ENCODE measurements at places on chromosomes 2 and 18.

- no peak for DNase-seq
These were observed 161.5 kb downstream of the NAPG start for GRCh38 chr18:10687161-10687925.

DNA sequence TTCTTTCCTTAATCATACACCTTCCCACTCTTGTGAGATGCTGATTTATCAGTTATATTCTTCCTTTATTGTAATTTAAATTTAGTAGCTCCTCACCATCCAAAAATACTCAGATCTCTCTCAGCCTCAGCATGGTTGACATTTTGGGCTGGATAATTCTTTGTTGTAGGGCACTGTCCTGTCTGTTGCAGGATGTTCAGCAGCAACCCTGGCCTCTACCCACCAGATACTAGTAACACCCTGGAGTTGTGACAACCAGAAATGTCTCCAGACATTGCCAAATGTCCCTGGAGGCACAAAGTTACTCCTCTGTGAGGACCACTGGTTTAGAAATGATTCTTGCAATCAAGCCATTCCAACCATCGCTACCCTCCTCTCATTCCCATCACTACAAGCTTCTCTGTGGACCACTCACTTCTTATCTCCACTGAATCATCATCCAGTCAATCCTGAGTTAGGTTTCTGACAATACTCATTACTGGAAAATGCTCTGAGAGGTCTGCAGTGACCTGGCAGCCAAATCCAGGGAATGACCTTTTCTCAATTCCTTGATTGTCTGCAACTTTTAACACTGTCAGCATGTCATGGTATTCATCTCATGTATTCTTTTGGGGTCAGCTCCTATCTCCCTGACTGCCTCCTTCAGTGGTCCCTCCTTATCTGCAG is 43.3 kb downstream of the OSBPL6 start:
- no peak for DNase-seq

- DNase-seq = peak; percentile 69
These were observed 647 bp downstream of the PSME4 start for GRCh38 chr2:53969968-53970723.

- DNase-seq = peak; percentile 32
These were observed 20.9 kb downstream of the SLC40A1 start for GRCh38 chr2:189559579-189560272.

DNA sequence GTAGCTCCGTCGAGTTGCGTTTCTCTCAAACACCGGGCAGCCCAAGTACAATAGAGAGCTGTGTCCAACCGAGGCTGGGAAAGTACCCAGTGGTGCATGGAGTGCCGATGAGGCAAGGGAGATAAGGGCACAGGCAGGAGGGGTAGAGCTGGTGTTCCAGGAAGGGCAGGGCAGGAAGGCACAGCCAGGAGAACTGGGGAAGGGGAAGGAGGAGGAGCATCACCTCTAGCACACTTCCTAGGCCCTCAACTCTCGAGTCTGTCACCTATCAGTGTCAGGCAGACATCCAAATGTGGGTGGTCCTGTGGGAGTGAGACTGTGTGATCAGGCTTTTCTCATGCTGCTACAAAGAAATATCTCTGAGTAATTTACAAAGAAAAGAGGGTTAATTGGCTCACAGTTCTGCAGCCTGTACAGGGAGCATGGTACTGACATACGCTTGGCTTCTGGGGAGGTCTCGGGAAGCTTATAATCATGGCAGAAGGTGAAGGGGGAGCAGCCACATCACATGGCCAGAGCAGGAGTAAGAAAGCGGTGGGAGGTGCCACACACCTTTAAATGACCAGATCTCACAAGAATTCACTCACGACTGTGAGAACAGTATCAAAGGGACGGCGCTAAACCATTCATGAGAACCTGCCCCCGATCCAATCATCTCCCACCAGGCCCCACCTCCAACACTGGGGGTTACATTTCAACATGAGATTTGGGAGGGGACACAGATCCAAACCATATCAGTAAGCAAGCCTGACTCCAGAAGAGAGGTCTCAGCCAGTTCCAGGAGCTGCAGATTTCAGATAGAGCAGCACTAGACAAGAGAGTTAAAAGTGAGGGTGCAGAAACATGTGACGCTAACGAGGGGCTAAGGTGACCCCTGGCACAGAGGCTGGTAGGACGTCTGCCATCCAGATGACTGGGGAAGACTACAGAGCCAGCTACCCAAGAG is 75.7 kb downstream of the MBOAT2 start:
- no peak for DNase-seq

GRCh38 chr2:199462347-199462955 is 4.7 kb upstream of the SATB2 start:
- no peak for DNase-seq

- DNase-seq = no peak
These were observed 18.8 kb downstream of the SP100 start for GRCh38 chr2:230434677-230435324.

DNA sequence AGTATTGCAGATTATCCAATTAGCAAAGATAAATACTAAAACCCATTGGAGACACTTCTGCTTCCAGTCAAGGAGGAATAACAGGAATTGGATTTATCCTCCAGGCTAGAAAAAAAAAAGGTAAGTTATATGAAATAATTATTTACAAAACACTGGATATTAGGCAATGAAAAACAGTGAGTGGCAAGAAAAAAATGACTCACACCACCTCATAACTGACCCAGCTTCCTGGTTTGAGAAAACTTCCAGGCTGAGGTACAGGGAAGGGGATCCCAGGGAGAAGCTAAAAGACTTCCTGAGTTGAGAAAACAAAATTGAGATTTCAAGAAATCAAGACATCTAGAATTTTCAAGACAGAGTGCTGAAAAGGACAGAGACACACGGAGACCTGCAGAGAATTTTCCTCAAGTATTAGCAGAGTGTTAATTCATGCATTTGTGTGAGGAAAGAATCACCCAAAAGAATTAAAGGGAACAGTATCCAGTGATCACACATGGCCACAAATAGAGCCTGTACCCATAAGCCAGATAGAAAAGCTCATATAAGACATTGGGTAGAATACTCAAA is 17.4 kb downstream of the SRD5A2 start:
- no peak for DNase-seq

- no peak for DNase-seq
These were observed 3.6 kb upstream of the CWC22 start for GRCh38 chr2:180010701-180011100.

DNA sequence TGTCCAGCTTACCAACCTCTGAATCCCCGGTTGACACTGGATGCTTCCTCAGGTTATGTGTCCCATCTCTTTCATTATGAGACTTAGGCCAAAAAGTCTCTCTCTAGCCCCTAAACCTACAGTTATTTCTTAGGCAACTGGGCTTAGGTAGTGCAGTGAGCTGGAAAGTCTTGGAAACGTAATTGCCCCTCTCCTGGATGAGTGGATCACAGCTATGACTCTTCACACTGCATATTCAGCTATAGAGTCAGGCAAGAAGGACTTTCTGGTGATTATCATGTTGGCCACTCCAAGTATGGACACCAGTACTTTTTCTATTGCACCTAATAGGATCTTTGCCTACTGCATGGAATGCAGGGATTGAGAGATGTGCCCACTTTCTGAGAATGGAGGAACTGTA is 458.3 kb upstream of the CELF4 start:
- DNase-seq = no peak

GRCh38 chr2:207328944-207329386 is 163.2 kb upstream of the KLF7 start:
- DNase-seq = no peak

- peak; percentile 73 for DNase-seq
These were observed 31.5 kb downstream of the ACSL3 start for GRCh38 chr2:222892321-222892720.

GRCh38 chr2:68412127-68412819 is 47.2 kb downstream of the PLEK start:
- DNase-seq = peak; percentile 81

DNA sequence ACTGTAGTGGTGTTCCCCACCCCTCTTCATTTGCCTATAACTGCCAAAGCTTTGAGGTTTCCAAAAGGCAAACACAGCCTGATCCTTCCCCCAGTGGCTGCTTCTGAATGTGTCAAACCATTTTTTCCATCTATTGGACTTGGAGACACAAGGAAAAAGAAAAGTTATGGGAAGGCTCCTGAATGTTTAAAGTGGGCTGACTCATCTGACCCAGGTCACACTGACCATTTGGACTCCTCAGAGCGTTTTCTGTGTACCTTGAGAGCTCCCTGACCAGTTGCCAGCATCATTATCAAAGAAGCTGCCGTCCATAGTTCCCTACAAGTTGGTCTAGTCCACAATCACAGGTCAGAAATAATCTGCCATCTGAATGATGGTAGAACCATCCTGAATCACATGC is 123.4 kb upstream of the COL3A1 start:
- no peak for DNase-seq
